ENCODE measurements at places on chromosomes 6 and 20.
A peak's percentile ranks its signal among the peaks of the same experiment; 100 is the strongest.

DNA sequence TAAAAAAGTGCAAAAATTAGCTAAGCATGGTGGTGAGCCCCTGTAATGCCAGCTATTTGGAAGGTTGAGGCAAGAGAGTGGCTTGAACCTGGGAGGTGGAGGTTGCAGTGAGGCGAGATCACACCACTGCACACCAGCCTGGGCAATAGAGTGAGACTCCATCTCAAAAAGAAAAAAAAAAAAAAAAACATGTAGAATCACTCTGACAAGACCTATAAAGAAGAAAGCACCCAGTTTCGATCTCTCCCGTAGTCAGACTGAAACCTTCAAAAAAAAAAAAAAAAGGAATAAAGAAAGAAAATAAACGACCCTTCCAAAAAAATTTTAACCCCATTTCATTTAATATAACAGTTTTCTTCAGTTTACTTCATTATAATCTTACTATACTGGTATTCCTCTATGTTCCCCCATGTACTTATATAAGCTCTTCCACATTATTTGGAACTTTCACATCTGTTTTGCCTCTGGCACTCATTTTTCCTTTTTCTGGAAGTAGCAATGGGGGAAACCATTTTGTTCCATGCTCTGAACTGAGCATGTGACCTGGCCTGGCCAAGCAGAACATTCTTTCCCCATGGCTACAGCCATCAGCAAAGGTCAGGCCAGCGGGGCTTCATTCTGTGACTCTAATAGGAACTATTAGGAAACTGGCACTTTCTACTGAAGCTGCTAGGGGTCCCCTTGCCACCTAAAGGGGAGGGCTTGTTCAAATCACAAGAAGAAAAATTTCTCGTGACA is 9.6 kb downstream of the SLC18B1 start:
- no peak for DNase-seq

DNA sequence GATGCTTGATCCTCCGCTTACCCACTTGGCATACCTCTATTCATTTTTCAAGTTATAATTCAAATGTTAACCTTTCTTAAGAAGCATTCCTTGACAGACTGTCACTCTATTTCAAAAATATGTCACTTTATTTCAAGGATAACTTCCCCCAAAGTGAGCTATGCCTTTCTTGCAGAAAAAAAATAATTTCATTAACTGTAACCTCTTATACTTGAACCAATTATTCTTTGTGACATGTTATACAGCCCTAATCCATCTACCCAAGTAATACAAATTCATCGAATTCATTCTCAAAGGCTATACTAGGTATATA is 9.3 kb upstream of the NHSL1 start:
- DNase-seq = no peak

- DNase-seq = no peak
These were observed 534.1 kb upstream of the JAG1 start for GRCh38 chr20:11207749-11208502.

DNA sequence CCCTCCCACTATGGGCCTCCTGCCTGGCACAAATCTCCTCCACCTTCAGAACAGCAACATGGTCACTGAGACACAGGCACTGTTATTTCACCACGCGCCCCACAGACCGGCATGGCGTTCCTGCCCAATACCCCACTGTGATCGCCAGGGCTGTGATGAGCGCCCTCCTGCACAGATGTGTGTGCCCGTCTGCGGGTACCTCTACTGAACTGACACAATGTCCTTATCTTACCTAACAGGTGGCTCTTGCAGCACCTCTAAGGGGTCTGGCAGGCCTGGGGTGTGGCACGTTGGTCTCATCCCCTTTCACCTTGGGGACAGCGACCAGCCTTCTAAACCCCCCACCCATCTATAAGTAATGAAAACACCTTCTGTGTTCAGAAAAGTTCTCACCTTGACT is 64.2 kb downstream of the STAU1 start:
- no peak for DNase-seq

DNA sequence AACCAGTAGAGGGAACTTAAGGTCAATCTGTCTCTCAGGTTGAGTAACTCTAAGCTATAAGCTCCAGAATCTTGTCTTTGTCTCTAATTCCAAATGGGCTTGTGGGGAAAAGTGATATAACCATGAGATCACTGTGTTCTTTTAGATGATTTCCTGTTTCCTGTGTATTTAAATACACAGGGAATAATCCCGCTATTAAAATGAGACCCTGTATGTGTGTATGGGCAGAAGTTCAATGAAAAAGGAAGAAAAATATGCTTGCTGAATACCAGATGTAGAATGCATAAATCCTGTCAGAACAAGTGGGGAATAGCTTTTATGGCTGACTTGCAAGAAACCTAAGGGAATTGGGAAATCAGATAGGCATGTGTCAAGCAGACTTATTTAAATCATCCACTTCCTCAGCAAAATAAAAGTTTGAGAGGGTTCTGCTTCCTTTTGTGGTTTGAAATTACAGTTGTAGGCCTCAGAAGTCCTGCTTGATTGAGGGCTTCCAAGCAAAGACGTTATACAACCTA is 164.7 kb upstream of the PDE7B start:
- DNase-seq = no peak

DNA sequence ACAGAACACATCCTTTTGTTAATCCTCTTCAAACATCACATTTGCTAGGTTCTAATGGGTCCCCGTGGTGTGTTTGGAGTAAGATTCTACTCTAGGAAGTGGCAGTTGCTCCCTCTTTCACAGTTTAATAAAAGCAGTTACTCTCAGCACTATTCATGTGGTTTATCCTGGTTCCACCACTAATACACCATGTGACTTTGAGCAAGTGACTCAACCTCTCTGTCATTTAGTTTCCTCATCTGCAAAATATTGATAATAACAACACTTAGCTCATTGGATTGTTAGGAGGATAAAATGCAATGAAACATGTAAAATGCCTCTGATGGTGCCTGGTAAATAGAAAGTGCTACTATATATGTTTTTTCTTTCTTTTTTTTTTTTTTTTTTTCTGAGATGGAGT is 488.0 kb upstream of the NOX3 start:
- no peak for DNase-seq

DNA sequence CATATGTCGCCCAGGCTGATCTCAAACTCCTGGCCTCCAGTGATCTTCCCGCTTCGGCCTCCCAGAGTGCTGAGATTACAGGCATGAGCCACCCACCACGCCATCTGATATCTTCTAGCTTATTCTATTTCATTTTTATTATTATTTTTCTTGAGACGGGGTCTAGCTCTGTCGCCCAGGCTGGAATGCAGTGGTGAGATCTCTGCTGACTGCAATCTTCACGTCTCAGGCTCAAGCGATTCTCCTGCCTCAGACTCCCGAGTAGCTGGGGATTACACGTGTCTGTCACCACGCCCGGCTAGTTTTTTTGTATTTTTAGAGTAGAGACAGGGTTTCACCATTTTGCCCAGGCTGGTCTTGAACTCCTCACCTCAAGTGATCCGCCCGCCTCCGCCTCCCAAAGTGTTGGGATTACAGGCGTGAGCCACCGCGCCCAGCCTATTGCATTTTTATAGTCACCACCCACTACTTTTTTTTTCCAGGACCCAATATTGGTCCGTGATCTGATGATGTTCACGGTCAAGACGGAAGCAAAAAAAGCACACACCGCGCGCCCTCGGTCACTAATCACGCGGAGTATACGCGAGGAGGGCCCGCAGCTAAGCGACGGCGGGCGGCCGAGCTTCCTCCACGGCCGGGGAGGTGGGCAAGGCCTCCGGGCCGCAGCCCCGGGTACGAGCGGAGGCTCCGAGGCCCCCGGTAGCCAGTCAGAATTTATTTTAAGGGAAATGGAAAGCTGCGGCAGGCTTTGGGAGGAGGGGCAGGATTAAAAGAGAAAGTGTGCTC is 1.1 kb upstream of the LSM14B start:
- DNase-seq = no peak

DNA sequence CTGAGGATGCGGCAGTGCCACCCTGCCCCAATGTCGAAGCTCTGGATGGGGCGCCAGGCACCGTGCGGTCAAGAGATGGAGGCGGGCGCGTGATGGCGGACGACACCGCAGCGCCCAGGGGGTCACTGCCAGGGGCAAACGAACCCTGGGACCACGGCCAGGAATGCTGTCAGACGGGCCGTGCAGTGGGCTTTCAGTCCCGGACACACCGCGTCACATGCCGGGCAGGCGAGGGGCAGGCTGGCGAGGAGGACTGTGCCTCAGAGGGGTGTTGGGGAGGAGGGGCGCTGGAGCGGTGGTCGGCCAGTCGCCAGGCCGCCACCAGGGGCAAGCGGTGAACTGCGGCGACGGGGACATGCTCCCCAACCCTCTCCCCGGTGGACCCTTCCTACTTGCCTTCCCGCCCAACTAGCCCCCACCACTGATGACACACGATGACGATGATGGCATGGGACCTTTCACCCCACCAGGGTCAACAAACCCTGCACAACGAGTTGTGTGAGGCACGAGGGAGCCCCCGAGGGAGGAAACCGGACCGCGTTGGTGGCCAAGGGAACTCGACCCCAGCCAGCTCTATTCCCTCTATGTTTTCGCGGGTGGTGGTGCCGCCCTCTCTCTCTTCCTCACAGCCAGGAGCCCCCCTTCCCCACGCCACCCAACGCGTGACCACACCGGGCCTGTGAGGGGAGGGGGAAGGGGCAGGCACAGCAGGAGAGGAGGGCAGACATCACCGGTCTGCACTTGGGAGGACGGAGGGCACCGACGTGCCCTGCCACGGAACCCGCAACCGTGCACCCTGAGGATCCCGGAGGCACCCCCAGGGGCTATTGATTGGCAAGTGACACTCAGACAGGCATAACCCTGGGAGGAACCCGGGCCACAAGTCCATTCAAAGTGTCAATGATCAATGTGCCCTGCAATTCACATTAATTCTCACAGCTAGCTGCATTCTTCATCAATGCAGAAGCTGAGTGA is 1960.9 kb upstream of the DEFB115 start:
- no peak for DNase-seq

DNA sequence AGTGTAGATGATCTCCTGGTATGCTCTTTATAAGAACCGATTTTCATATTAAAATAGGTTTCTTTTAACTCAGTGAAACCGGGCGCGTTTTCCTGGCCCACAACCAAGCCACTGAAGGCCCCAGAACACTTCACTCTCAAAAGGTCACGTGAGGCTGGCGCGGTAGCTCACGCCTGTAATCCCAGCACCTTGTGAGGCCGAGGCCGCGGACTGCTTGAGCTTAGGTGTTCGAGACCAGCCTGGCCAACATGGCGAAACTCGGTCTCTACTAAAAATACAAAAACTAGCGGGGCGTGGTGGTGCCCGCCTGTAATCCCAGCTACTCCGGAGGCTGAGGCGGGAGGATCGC is 402 bp upstream of the TAF8 start:
- peak; percentile 59 for DNase-seq

- DNase-seq = no peak
These were observed 208.0 kb downstream of the ARHGAP18 start for GRCh38 chr6:129501740-129502660.

GRCh38 chr6:170024940-170025339 is 265.9 kb downstream of the DLL1 start:
- DNase-seq = no peak

- no peak for DNase-seq
These were observed 286.0 kb downstream of the FOXC1 start for GRCh38 chr6:1895721-1896120.

- no peak for DNase-seq
These were observed 23.0 kb upstream of the FKBP1A start for GRCh38 chr20:1415667-1416468.

GRCh38 chr20:33404281-33404680 is 3.0 kb upstream of the CDK5RAP1 start:
- DNase-seq = no peak

DNA sequence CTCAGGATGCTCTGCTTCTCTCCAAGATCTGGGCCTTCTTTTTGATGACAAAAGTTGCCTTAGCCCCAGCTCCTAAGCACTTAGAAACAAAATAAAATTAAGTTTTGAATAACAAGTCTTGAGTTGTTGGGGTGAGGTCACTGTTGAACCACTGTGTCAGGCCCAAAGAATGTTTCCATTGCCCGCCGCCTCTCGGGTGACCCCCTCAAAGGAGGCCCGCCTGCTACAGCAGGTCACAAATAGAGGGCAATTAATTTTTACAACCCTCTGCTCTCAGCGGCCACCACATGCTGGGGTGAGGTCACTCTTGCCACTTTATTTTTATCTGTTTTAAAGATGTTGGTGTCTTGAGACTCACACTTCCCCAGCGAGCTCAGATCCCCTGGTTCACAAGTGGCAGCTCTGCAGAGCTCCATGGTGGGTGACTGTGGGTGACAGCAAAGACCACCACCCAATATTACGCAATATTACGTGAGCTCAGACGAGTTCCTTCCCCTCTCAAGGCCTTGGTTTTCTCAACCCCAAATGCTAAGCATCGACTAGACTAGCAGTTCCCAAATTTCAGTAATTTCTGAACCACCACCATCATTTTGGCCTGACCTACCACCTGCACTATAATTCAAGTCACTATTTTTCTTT is 247.7 kb upstream of the PMEPA1 start:
- no peak for DNase-seq

- no peak for DNase-seq
These were observed 35.5 kb upstream of the AFDN start for GRCh38 chr6:167791091-167791779.

DNA sequence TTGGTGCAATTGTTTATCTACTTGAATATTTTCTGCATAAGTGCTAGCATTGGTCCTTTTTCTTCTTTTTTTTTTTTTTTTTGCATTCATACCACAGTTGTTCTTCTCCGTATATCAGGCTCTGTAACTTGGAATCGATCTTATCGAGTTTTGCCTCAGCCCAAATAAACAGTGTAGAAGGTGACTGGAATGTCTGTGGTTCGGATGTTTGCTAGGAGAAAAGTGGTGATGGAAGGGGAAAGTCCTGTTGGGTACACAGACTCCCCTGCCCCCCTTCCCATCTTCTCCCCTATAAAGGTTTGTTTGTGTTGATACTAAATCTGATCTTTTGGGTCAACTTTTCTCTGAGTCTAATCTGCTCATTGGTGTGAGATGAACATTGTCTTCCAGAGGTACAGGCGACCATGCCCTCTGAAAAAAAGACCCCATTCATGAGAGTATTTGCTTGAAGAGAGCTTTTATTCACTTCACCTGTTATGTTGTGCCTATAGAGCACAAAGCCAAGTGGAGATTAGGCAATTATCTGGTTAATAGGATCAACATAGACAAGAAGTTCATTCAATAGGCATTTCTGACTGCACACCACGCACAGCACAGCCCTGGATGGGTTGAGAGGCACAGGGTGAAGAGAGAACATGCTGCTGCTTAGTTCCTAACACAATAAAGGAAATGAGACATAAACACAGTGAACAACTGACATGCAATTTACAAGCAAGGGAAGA is 620.0 kb downstream of the PKHD1 start:
- no peak for DNase-seq

GRCh38 chr6:148492654-148493290 is 150.1 kb downstream of the SASH1 start:
- DNase-seq = no peak

GRCh38 chr6:139099984-139100383 is 34.9 kb upstream of the HECA start:
- DNase-seq = no peak

- DNase-seq = no peak
These were observed 224.0 kb downstream of the EYA2 start for GRCh38 chr20:47118641-47119040.

- no peak for DNase-seq
These were observed 49.5 kb upstream of the PREP start for GRCh38 chr6:105452376-105452775.

Measured in CD4-positive, alpha-beta T cell treated with Interleukin-17A for 1 hour (primary cell).